Esophagus squamous epithelium (tissue), 5 donors: ENCODE measurements at places on chromosomes 7 and 10.

GRCh38 chr10:43938810-43939209 is 290.1 kb upstream of the ZNF32 start:
- DNase-seq = no peak

GRCh38 chr10:128314686-128315085 is 188.5 kb upstream of the MKI67 start:
- DNase-seq = no peak

DNA sequence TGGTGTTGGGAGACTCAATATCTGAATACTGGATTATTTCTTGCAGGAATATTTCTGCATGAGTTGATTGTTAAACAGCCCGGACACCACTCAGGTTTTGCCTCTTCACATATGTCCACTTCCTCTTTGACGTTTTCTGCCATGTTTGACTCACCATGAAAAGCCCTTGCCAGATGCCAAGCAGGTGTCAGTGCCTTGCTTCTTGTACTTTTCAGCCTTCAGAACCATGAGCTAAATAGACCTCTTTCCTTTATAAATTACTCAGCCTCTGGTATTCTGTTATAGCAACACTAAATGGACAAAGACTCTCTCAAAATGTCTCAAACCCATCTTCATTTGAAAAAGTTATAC is 24.7 kb upstream of the MACC1 start:
- DNase-seq = no peak

DNA sequence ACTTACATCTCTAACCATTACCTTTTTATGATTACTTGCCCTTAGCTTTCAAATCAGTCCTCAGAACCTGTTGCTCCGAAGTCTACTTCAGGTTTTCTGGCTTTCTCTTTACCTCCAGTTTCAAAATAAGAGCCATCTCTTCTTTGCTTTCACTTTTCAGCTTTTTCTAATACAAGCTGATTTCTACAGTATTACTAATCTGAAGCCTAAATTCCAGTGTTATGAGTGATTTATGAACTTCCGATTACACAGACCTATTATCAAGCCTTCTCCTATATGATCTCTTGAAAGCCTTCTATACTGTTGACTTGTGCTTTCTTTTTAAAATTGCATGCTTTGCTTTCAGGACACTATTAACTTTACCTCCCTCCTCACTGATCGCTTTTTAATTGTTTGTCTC is 1307.8 kb upstream of the CELF2 start:
- DNase-seq = no peak

GRCh38 chr7:75798770-75799169 is 14.8 kb downstream of the CCL24 start:
- DNase-seq = no peak

- no peak for DNase-seq
Observed at GRCh38 chr7:82740246-82740848, 296.8 kb upstream of the CACNA2D1 start.

DNA sequence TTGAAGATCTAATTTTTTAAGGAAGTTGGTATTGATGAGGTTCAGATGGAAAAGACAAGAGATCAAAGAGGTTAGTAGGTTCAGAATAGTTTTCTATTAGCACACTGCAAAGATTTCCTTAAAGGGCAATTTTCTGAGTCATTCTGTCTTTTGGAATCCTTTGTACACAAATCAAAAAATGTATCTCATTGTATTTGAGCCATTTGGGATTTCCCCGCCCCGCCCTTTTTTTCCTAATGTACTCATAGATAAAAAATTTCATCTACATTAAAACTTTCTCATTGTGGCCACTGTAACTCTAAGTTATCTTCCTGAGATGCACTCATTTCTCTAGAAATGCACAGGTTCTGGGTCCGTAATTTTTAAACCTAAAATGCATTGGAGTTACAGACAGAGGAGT is 12.1 kb downstream of the GIMAP6 start:
- no peak for DNase-seq

DNA sequence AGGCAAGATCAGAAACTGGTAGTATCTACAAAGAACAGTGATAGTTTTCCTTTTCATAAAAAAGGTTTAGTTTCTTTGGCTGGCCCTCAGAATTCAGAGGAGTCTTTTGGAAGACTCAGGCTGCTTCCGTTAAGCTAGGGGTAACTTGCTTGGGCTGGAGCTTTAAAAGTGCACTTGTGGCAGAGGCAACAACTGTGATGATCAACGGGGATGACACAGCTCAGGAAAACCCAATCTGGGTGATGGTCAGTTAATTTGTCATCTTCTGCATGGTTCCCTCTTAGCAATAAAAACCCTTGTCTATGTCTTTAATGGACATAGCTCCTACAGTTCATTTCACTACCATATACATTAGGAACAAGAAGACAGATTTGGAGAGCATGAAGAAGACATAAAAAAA is 46.7 kb downstream of the SGMS1 start:
- DNase-seq = no peak
